ENCODE measurements at places on chromosomes 11 and 22.

DNA sequence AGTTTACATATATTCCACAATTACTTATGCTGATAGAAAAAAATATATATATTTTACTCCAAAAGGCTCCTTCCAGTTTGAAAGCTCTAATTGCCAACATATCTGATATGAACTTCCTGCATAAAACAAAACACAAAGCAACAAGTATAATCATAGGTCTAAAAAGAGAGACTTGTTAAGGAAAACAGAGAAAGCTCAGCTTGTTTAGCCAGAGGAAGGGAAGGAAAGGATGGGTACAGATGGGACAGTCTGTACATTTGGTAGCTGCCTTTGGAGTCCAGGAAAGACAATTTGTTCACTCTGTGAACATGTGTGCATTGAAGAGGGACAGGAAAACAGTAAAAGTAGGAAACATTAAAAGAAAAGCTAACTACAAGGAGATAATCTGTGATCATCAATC is 45.7 kb upstream of the AKIP1 start:
- no peak for DNase-seq

DNA sequence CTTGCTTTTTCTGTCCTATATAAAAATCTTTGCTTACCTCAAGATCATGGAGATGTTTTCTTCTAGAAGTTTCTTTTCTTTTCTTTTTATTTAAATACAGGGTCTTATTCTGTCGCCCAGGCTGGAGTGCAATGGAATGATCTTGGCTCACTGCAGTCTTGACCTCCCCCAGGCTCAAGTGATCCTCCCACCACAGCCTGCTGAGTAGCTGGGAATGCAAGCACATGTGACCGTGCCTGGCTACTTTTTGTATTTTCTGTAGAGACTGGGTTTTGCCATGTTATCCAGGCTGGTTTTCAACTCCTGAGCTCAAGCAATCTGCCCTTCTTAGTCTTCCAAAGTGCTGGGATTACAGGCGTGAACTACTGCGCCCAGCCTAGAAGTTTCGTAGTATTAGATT is 45.3 kb downstream of the USP35 start:
- DNase-seq, result no peak

DNA sequence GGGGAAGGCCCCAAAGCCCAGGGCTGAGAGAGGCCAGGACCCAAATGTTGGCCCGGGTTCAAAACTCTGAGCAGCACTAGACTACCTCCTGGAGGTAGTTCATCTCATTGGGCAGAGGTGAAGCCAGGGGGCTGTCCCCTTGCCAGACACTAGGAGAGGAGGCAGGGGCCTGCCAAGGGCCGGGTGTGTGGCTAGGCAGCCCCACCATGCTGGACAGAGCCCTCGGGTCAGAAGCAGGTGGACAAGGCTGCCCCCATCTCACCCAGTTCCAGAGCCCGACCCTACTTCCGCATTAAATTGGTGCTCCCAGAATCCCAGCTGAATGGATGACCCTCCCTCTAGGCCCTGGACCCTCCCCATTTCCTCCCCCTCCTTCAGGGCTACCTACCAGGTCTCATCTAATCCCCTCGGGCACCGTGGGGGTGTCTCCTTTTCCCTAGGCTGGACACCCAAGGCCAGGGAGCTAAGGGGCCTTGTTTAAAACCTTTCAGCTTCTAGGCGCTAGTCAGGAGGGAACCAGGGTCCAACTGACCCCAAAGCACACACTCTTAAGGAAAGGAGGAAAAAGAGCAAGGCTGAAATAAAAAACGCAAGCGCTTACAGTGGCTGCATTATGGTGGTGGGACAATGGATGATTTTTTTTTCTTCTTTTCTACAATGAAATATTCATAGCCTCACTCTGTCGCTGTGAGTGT is 72.1 kb upstream of the TCF20 start:
- no peak for DNase-seq

GRCh38 chr22:16965083-16965482 is 42.9 kb downstream of the GAB4 start:
- DNase-seq, result no peak

GRCh38 chr11:94675813-94676212 is 92.3 kb upstream of the AMOTL1 start:
- DNase-seq, result no peak

DNA sequence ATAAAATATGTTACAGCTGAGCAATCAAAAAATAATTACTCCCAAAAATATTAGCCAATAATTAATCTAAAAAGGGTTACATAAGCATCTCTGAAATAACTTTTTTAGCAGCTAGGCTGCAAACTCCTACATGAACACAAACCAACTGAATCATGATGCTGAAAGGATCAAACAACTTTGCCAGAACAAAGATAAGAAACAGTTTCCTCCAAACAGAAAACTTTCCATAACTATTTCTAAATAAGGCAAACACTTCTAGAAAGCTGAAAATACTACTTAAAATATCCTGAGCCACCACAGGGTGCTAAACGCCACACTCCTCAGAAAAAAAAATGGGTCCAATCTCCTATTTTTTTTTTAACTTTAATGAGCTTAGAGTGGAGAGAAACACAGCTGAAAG is 68.6 kb upstream of the ARHGAP32 start:
- DNase-seq, result no peak

DNA sequence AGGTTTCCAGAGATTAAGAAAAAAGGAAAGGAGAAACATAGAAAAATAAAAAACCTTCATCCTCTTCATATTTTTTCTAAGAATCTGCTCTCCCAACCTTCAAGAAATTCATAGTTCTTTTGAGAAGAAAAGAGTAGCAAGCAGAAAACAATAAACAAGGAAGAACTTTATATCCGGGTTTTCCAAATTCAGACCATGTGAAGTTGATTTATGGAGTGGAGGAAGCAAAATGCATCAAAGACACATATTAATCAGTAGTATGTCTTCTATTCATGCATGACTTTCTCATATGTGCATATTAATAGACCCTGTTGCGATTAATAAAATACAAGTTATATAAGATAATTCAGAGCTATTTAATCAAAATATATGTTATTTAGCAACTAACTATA is 20.5 kb upstream of the CTSC start:
- no peak for DNase-seq

- DNase-seq, result no peak
Observed at GRCh38 chr11:66238786-66239413, 29.5 kb upstream of the RAB1B start.

DNA sequence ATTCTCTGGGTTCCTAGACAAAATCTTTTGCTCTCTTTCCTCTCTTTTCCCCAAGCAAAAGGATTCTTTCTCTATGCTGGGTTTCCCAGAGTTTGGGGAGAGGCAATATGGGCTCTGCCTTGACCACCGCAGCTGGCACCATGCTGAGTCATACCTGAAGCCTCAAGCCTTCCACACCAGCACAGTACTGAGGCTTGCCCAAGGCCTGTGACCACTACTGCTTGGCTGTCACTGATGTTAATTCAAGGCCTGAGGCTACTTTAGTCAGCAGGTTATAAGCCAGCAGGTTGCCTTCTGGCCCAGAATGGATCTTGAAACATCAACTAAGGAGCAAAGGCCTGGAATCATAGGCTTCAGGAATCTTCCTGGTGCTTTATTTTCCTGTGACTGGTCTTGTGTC is 185.3 kb downstream of the DYNC2H1 start:
- no peak for DNase-seq

- no peak for DNase-seq
Observed at GRCh38 chr11:76256448-76256847, 50.1 kb upstream of the WNT11 start.

GRCh38 chr22:24133187-24133965 is 47.9 kb upstream of the SUSD2 start:
- DNase-seq, result peak; percentile 49

GRCh38 chr11:115321605-115322289 is 182.5 kb downstream of the CADM1 start:
- no peak for DNase-seq

- no peak for DNase-seq
Observed at GRCh38 chr11:64220798-64221197, 5.2 kb downstream of the TRPT1 start.

- DNase-seq, result no peak
Observed at GRCh38 chr11:126479178-126479930, 123.9 kb downstream of the ST3GAL4 start.

- no peak for DNase-seq
Observed at GRCh38 chr11:61054927-61055562, 47.2 kb upstream of the CD5 start.

- no peak for DNase-seq
Observed at GRCh38 chr11:131275580-131275979, 94.8 kb upstream of the NTM start.

GRCh38 chr11:63405114-63405513 is 35.5 kb downstream of the SLC22A9 start:
- DNase-seq, result no peak

DNA sequence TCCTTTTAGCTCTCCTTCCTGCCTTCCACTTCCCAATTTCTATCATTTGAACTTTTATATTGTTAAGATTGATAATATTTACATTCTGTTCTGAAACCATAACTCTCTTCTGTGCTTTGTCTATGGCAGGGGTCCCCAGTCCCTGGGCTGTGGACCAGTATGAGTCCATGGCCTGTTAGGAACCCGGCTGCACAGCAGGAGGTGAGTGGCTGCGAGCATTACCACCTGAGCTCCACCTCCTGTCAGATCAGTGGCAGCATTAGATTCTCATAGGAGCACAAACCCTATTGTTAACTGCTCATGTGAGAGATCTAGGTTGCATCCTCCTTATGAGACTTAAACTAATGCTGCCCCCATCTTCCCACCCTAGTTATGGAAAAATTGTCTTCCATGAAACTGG is 48.4 kb upstream of the HEPHL1 start:
- no peak for DNase-seq

- DNase-seq, result no peak
Observed at GRCh38 chr11:47506795-47507562, 46.0 kb downstream of the CELF1 start.

- DNase-seq, result no peak
Observed at GRCh38 chr22:42814215-42814614, 42.9 kb downstream of the ARFGAP3 start.

GRCh38 chr11:13268791-13269190 is 8.8 kb upstream of the BMAL1 start:
- DNase-seq, result no peak

DNA sequence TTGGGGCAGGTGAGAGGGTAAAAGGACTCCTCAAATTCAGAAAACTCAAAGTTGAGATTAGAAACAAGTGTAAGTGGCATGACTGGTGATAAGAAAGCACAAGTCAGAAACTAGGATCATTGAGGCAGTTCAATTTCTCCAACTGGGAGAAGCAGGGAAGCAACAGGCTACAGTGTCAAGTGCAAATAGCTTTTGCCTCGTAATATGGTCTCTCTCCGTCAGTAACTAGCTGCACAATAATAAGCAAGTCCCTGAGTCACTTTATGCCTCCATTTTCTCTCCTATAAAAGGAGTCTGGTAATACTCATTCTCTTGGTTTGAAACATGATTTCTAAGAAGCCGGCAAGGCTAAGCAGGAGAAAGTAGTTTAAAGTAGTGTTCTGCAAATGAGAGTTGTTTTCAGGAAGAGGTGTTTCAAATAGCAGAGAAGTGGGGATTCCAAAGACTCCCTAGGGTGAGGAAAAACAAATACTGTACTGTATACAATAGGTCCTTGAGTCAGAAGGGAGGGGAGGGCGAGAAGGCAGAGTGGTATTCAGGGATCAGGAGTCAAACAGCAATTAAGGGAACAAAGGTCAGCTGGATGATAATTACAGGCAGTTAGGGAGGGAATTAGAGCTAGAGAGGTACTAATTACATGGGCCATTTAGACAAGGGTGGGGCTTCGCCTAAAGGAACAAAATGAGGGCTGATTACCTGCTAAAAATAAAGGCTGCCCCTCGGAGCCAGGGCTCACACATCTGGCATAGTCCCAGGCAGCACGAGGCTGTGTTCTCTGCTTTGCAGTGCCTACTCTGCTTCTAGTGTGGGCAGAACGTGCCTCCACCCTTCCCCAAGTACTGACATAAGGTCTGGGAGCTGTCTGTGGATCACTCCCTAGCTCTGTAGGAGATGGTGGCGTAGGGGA is 96.0 kb upstream of the BDNF start:
- no peak for DNase-seq

DNA sequence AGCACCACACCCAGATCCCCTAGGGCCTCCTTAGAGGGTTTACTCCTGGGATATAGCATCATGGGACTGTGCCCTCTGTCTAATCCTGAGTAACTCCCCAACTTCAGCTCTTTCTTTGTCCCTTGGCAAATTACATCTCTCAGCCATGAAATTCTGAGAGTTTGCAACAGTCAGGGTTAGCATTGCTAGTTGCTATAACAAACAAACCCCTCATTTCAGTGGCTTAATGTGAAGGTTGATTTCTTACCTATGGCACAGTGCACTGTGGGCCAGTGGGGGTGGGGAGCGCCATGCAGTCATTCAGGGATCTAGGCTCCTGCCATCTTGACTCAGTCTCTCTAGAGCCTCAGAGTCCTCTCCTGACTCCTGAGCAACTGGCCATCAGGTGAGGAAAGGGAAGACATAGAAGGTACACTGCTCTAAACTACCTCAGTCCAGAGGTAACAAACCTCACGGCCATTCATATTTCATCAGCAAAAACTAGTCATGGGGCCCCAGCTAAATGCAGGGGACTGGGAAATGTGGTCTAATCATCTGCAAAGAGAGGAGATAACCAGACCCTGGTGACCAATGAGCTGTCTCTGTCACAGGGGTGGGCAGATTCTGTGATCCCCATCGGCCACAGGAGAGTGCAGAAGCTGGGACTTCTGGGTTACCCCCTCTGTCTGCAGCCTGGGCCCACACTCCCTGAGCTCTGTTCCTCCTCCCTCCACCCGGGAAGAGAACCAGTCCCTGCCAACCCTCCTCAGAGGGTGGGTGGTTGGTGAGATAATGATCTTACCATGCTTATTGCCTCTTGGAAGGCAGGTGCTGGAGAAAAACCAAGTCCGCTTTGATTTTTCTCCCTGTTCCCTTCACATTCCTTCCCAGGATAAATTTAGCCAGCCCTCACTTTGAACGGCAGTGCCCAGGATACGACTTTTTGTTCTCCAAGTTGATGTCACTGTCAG is 17.5 kb downstream of the PRG3 start:
- no peak for DNase-seq

DNA sequence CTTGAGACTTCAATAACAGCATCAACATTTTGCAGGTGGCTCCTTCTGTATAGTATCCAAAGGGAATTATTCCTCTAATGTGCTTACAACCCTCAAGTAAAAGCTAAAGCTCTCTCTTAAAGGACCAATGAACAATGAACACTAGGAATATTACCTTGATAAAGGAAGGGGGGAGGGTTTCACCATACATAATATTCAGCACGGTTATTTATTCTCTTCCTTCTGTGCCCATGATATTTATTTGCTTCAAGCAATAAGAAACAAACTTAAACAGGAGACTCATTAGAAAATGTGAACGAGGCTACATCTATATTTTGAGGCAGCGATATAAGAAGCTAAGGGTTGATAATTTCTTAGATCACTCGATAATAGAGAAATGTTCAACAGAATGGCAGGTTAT is 21.2 kb downstream of the BLID start:
- DNase-seq, result no peak
